ENCODE measurements at places on chromosomes 6 and 20.

DNA sequence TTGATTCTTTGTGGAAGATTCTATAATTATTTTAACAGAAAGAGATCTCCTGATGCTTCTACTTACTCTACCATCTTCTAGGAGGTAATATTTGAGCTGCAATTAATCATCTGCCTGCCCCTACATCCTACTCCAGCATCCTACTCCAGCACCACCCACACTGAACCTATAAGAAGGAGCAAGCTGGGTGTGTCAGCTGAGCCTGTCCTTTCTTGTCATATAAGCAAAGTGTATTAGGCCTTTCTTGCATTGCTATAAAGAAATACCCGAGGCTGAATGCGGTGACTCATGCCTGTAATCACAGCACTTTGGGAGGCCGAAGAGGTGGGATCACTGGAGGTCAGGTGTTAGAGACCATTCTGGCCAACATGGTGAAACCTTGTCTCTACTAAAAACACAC, 84.2 kb upstream of the ARG1 start:
- DNase-seq = no peak

- peak; percentile 80 for DNase-seq
Measured at GRCh38 chr20:31560094-31560745, 44.9 kb upstream of the ID1 start.

DNA sequence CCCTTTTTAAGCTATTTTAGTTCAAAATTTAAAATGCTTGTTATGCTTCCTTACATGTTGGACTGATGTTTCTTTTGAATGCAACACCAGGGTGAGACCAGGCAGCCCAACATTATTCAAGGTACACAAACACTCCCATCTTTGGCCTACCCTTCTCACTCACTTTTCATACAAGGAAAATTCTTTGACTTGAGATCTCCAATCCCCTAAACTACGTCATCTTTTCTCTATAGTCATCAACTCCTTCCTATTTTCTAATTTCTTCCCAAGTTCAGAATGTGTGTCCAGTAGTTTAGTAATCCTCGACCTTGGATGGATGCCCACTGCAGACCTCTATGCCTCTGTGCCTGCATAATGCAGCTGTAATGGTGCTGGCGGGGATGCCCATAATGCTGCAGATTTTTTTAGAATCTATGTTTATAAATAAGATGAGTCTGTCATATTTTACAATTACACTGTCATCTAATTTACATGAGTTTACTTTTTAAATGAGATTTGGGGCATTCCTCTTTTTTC, 108.7 kb downstream of the ID4 start:
- no peak for DNase-seq

DNA sequence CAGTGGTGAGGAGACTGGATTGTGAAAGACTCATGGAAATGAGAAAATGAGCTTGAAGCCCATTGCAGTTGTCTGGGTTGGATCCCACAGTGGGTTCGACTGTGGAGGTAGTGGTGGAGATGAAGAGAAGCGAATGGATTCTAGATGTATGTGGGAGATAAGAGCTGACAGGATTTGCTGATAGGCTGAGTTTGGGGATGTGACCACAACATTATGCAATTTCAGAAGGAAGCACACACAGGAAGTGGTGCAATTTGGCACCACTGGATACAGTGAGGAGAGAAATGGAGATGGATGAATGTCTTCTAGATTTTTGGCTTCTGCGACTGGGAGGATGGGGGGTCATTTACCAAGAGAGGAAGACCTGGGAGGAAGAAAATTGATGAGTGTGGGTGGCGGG, 64.4 kb upstream of the MAFB start:
- no peak for DNase-seq

DNA sequence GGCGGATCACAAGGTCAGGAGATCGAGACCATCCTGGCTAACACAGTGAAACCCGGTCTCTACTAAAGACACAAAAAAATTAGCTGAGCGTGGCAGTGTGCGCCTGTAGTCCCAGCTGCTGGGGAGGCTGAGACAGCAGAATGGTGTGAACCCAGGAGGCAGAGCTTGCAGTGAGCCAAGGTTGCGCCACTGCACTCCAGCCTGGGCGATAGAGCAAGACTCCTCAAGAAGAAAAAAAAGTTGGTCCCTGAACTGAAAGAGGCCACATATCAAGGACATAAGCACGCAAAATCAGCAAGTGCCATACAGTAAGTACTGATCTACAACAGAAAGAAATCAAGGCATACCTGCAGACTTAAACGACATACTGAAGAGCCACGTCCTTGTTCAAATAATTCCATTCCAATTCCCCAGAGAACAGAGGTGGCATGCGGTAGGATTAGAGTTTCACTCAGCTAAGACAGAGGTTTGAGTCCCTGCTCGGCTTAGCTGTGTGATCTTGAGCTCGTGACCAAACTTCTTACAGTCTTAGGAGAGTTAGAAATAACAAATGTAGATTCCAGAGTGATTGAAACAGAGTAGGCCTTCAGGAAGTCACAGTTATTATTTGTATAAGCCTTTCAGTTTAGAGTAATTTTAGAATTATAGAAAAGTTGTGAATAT, 29.2 kb downstream of the B4GALT5 start:
- no peak for DNase-seq

GRCh38 chr20:58824843-58825242, 25.9 kb downstream of the GNAS-AS1 start:
- no peak for DNase-seq

DNA sequence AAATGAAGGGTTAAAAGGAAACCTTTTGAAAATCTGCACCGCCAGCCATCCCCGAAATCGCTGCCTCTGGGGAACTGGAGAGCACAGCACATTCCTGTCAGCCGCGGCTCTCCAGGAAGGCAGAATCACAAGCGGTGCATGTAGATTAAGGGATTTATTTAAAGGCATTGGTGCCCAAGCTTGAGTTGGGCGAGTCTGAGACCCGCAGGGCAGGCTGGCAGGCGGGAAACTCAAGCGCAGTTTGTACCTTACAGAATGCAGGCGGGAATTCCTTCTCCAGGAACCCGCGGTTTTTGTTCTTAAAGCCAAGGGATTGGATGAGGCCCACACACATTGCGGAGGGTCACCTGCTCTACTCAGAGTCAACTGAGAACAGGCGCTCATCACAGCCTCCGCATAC, 10.8 kb downstream of the GPR31 start:
- no peak for DNase-seq

GRCh38 chr6:110415086-110415916, at the start of gene DDO:
TSS of gene DDO (minus strand) at chr6:110415575. CDS start at chr6:110413462, 2,113 bp downstream.
- DNase-seq = no peak

GRCh38 chr6:32933661-32934085, 7.2 kb downstream of the HLA-DMB start:
- peak; percentile 67 for DNase-seq

DNA sequence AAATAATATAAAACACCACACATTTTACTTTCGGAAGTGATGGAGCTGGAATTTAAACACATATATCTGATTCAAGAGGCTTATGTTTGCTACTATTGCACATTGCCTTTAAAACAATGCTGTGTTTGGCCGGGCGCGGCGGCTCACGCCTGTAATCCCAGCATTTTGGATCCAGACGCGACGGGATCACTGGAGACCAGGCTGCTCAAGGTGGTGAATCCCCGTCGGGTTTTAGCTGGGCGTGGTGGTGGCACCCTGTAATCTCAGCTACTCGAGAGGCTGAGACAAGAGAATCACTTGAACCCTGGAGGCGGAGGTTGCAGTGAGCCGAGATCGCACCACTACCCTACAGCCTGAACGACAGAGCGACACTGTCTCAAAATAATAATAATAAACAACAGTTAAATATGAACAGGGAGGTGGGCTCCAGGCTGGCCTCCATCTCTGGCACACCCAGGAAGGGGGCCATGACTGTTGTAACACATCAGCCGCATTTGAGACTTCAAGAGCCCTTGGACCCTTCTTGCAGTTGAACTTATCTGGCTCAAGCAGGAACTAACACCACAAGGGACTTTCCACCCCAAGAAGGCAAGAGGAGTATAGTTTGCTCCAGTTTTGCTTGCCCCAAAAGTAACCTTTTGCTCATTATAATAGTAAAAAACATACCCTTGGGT, 127.1 kb upstream of the ZNF184 start:
- DNase-seq = no peak

DNA sequence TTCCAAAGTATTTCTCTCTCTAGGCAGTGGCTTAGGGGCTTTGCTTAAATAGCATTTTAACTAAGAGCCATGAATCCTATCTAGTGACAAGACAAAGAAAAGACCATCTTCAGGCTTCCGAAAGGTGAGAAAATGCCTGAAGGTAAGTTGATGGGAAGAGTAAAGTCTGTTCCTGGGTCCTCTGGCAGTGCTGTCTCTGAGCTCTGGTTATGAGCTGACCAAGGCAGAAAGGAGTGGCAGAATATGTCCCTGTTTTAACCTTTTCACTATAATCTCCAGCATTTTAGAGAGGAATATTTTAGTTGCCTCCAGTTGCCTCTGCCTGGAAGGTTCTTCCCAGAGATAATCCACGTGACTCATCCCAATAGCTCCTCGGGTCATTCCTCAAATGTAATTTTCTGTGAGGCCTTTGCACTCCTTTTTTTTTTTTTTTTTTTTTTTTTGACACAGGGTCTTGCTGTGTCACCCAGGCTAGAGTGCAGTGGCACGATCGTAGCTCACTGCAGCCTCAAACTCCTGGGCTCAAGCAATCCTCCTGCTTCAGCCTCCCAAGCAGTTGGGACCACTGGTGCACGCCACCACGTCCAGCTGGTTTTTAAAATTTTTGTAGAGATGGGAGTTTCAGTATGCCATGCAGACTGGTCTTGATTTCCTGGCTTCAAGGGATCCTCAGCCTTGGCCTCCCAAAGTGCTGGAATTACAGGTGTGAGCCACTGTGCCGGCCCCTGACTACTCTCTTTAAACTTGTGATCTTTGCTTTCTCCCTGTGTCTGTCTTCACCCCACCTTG, 3.7 kb upstream of the ARMH2 start:
- no peak for DNase-seq
